Smooth muscle cell of bladder (primary cell): ENCODE measurements at places on chromosomes 2 and 18. TPM values are rescaled to one million over a fixed set of nuclear protein-coding genes. Genes with fewer than 3 reads are reported as not detected.

Gene WNT6
- not detected in 2 replicates for total RNA-seq

Gene NT5DC4
- not detected in 2 replicates for total RNA-seq

Gene TSGA10
- 3.4 and 4.3 TPM in 2 replicates for total RNA-seq

Gene OST4
- total RNA-seq, result 670 and 734 TPM in 2 replicates

Gene MOGAT1
- total RNA-seq, result not detected in 2 replicates

Gene NYAP2
- under 0.01 TPM in 1 of 2 replicates, not detected in the other for total RNA-seq

Gene DSG2
- 2.3 and 23.3 TPM in 2 replicates for total RNA-seq

Gene ST3GAL5
- total RNA-seq, result 21.4 and 30.2 TPM in 2 replicates

Gene MAP4K4
- total RNA-seq, result 90.9 and 160 TPM in 2 replicates

Gene CPS1
- 15.5 and 18.4 TPM in 2 replicates for total RNA-seq

Gene GALR1
- total RNA-seq, result not detected in 2 replicates

Gene RASGRP3
- total RNA-seq, result 0.71 and 1.2 TPM in 2 replicates

Gene FTCDNL1
- 0.92 and 1.00 TPM in 2 replicates for total RNA-seq

Gene SYT4
- not detected in 2 replicates for total RNA-seq

Gene PID1
- 28.3 and 36.1 TPM in 2 replicates for total RNA-seq

Gene ZEB2
- 39.4 and 41.1 TPM in 2 replicates for total RNA-seq

Gene ASAP2
- 15.1 and 16.9 TPM in 2 replicates for total RNA-seq

Gene AQP12B
- not detected in 2 replicates for total RNA-seq

Gene MAP3K19
- total RNA-seq, result not detected in 2 replicates

Gene SERPINB12
- total RNA-seq, result not detected in 2 replicates

Gene TRAPPC8
- 40.7 and 43.8 TPM in 2 replicates for total RNA-seq

Gene EVA1A
- total RNA-seq, result 13.2 and 13.4 TPM in 2 replicates

Gene TRABD2A
- 4.7 and 6.4 TPM in 2 replicates for total RNA-seq

Gene TNFRSF11A
- 0.09 and 0.14 TPM in 2 replicates for total RNA-seq

Gene PLEKHH2
- 4.6 and 5.3 TPM in 2 replicates for total RNA-seq

Gene DYNAP
- not detected in 2 replicates for total RNA-seq

Gene LBX2
- total RNA-seq, result 1.3 and 2.9 TPM in 2 replicates

Gene FAM110C
- 0.09 TPM in 1 of 2 replicates, not detected in the other for total RNA-seq

Gene BUB1
- 4.3 and 4.8 TPM in 2 replicates for total RNA-seq

Gene INPP5D
- 0.43 and 0.46 TPM in 2 replicates for total RNA-seq

Gene CABLES1
- total RNA-seq, result 9.4 and 17.5 TPM in 2 replicates

Gene POTEE
- not detected in 2 replicates for total RNA-seq

Gene COLEC11
- total RNA-seq, result 0.57 and 1.4 TPM in 2 replicates

Gene KLHL14
- not detected in 2 replicates for total RNA-seq

Gene DLGAP1
- 0.09 and 0.14 TPM in 2 replicates for total RNA-seq

Gene CROCC2
- total RNA-seq, result 0.09 and 0.14 TPM in 2 replicates

Gene LYPD6B
- 0.18 and 2.0 TPM in 2 replicates for total RNA-seq

Gene CNDP1
- total RNA-seq, result not detected in 2 replicates

Gene LYPD6
- 0.18 and 0.57 TPM in 2 replicates for total RNA-seq

Gene DAW1
- total RNA-seq, result 0.14 and 0.55 TPM in 2 replicates

Gene AGBL5
- total RNA-seq, result 20.9 and 25.4 TPM in 2 replicates

Gene SLC30A3
- under 0.01 TPM in 1 of 2 replicates, not detected in the other for total RNA-seq

Gene LRRTM1
- total RNA-seq, result not detected in 2 replicates
